Suppressor macrophage treated with lipopolysaccharide for 4 hours (primary cell): ENCODE measurements at places on chromosomes 4 and X.

- DNase-seq, result no peak
These were observed 8.8 kb downstream of the PPARGC1A start for GRCh38 chr4:23881052-23881501.

DNA sequence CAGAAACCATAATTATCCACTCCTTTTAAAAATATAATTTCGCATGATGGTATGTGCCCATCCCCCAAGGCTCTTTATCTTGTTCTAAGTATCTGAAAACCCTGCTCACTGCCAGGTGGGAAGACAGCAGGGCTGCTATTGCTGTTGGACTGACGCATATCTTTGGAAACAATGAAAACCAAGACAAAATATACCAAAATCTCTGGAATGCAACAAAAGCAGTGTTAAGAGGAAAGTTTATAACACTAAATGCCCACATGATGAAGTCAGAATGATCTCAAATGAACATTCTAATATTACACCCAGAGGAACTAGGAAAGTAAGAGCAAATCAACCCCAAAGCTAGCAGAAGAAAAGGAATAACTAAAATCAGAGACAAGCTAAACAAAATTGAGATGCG is 162.0 kb downstream of the FAM47B start:
- no peak for DNase-seq

DNA sequence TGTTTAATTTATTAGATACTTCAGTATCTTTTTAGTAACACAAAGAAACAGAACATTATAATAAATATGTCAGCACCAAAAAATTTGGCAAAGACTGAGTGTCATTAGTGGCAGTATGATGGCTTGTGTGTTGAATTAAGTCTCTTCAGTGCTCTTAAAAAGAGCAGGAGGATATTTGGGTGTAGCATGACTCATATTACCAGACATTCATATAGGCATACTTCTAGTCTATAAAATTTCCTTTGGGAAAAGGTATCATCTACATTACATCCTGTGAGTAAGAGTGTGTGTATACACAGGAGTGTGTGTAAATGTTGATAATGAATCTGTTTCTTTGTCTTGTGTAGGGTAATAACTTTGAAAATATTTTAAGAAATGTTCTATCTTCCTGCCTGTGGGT is 135.7 kb downstream of the CNKSR2 start:
- DNase-seq, result no peak

DNA sequence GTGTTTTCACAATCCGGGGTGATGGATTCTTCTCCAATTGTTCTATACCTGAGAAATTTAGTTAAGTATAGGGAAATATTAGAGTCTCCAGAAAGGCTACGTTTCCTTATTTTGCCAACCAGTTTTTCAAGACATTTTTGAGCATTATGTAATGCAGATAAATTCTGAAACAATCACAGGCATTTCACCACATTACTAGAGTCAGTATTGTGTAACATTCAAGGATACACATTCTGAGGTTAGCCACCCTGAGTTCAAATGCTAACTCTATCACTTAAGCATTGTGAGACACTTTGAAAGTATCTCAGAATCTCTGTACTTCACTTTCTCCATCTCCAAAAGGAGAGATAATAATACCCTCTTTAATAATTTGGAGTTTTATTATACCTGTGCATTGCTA is 10.6 kb downstream of the SULT1B1 start:
- peak; percentile 61 for DNase-seq

- no peak for DNase-seq
These were observed 124.2 kb downstream of the REELD1 start for GRCh38 chr4:146338512-146338911.

DNA sequence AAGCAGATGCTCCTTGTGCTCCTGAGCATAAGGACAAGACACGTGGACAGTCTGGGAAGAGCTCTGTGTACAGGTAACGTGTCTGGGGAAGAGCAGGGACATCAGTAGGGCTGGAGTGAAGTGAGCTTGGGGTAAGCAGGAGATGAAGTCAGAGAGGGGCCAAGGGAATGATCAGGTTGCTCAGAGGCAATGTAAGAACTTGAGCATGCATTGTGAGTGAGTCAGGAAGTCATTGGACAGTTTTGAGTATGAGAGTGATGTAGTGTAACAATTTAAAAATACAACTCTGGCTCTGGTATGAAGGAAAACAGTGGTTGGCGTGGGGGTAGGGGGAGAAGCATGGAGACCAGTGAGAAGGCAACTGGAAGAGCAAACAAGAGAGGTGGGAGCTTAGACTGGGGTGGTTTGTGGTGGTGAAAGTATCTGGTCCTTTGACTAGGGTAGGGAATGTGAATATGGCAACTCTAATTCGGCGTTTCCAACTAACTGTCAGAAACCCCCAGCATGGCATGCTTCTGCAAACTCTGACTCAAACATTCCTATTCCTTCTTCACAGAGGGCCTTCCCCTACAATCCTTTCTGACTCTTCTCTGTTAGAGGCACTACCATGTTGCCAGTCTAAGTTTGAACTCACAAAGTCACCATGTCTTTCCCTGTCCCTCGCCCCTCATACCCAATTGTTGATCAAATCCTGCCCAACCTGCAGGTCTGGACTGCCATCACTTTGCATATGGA is 57.2 kb downstream of the STBD1 start:
- DNase-seq, result no peak

- no peak for DNase-seq
These were observed 155.8 kb downstream of the SHROOM3 start for GRCh38 chr4:76590798-76591281.

DNA sequence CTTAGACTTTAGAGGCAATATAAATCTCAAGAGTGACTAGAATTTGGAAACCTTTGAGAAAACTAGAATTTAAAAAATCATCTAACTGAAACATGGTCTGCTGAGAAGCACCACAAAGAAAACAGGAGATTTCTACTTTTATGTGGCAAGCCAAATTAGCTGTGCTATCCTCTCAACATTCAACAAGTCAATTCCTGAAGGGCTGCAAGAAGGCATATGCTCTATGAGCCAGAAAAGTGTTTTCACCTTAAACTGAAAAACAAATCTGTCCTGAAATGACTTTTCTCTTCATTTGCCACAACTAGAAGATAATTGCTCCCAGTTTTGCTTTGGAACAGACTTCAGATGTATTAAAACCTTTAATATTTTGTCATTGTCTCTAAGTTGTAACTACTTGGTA is 263.2 kb upstream of the EDNRA start:
- no peak for DNase-seq

- DNase-seq, result no peak
These were observed 73.7 kb downstream of the CHST7 start for GRCh38 chrX:46647251-46647650.
